ENCODE measurements at places on chromosomes 5 and 9.
A peak's percentile ranks its signal among the peaks of the same experiment; 100 is the strongest.

GRCh38 chr9:98248737-98249474 lies 6.5 kb downstream of the TBC1D2 start:
- DNase-seq, result no peak

DNA sequence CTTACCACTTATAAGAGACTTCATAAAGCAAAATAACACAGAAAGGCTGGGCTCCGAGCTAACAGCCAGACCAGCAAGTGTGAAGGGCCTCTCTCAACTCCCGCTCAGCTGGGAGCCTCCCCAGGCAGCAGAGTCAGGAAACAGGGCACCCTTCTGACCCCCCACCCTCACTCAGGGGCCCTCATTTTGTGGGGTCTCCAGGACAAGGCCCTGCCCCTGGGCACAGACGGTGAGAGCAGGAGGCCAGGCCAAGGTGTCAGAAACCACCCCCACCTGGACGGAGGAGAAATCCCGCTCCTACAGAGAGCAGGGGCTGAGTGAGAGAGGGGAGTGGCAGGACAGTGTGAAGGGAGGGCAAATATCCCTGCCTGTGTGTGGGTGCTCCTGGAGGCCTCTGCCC lies 135.8 kb upstream of the FOXD4L5 start:
- DNase-seq, result no peak

DNA sequence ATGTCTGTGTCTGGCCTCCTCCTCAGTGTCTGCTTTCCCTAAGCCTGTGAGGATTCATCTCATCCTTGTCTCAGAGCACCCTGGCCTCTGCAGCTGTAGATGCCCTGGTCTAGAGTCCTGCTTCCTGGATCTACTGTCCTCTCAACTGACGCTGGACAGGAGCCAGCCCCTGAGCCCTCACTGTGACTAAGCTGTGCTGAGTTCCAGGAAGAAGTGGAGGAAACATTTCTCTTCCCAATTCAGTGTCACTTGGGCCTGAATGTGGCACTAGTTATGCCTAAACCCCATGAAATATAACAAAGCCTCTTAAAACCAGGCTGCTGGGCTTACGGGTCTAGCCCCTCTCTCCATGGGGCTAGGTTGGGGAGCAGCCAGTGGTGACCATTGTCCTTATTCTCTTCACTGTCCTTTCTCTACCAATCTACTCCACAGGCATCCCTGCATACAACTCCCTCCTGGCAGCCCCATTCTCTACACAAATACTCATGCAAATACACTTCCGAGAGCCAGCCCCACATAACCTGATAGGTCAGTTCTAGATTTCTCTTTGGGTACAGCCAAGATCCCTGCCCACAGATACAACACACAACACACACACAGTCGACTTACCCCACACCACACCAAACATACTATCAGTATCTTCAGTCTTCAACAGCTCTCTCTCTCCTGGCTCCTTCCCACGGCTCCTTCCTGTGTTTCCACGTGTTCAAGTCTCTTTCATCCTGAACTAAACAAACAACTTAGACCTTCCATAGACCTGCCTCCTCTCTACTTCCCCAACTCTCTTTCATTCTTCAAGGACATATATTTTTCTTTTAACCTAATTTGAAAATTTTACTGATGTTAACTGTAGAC lies 220.8 kb downstream of the SNX18 start:
- no peak for DNase-seq

DNA sequence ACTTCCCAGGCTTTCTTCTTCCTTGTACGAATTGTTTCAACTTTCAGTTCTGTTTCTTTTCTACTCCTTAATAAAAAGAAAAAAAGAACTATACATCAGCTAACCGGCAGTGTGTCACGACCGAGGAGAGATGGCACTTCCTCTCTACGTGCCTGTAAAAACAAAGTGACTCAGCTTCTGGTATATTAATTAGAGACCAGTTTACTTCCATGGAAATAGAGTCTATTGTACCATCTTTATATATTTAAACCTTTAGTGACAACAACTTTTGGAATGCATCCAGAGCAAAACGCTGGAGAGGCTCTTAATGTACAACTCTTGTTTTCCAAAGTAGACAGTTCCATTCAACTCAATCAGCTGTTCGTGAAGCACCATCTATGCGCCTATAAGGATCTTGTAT lies 94.5 kb upstream of the LIFR start:
- no peak for DNase-seq

- DNase-seq, result no peak
These were observed 9.5 kb downstream of the GDNF start for GRCh38 chr5:37830348-37830747.

- no peak for DNase-seq
These were observed 85.9 kb downstream of the TMEM252 start for GRCh38 chr9:68454579-68455334.

GRCh38 chr9:18129809-18130334 lies 344.1 kb upstream of the ADAMTSL1 start:
- DNase-seq, result no peak

- DNase-seq, result no peak
These were observed 9.0 kb upstream of the ZSWIM6 start for GRCh38 chr5:61322738-61323725.

GRCh38 chr5:131265311-131265803 lies 1.5 kb downstream of the CDC42SE2 start:
- DNase-seq, result peak; percentile 57

GRCh38 chr5:35979715-35980114 lies 11.5 kb downstream of the UGT3A1 start:
- DNase-seq, result no peak

DNA sequence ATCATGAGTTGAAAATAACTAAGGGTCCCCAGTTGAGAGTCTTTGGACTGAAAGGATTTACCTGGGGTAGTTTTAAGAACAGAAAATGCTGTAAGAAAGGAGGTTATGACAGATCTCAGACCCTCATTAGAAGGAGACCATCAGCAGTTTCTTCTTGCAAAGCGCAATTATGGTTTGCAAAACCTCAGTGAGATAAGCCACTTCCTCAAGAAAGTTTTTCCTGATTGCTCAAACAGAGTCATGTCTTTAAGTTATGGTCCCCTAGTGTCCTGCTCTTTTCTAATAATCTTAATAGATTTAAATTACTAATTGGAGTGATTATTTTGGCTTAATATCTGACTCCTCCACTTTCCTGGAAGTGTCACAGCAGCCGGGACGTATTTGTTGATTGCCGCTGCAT lies 293.2 kb upstream of the KLF4 start:
- no peak for DNase-seq
